ENCODE measurements at places on chromosomes 7 and 10. TPM values are rescaled to one million over a fixed set of nuclear protein-coding genes. Genes with fewer than 3 reads are reported as not detected.

- H3K4me1 ChIP-seq = no peaks in the 10 kb centered on the region
- no peaks in the 10 kb centered on the region for H3K27me3 ChIP-seq
- DNase-seq = no peak
- no peak overlapping the region for H3K27ac ChIP-seq
These were observed 54.1 kb upstream of the PPIF start for GRCh38 chr10:79292891-79293746.

DNA sequence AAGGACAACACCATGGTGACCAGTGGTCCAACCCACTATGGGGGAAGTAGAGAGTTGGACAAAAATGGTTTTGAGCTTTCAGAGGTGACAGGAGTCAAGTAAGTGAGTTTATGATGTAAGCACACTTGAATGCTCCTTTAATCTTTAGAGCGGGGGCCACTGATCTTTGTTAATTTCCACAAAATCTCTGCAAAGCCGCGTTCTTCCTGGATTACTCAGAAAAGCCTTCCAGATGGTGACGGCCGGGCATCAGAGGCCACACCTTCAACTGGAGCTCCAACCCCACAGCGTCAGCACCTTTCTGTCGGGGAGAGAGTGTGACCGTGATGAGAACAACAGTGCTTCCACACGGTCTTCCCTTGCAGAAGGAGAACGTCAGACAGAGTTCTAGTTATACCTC lies 35.2 kb upstream of the KLF6 start:
- no peak for DNase-seq
- no peak overlapping the region for H3K27ac ChIP-seq
- H3K36me3 ChIP-seq = no peaks in the 10 kb centered on the region
- H3K27me3 ChIP-seq = no peaks in the 10 kb centered on the region
- H3K4me3 ChIP-seq = no peak overlapping the region

Gene TAS2R41
- 0.59 TPM for total RNA-seq

Gene GTPBP4
- 50.7 TPM for total RNA-seq

- H3K4me1 ChIP-seq = no peaks in the 10 kb centered on the region
- DNase-seq = no peak
- H3K4me3 ChIP-seq = no peak overlapping the region
- H3K27me3 ChIP-seq = no peaks in the 10 kb centered on the region
- no peak overlapping the region for H3K27ac ChIP-seq
These were observed 350.8 kb downstream of the KCNMA1 start for GRCh38 chr10:77286531-77287508.

Gene PLXNA4
- 0.27 TPM for total RNA-seq

Gene PCDH15
- total RNA-seq = not detected

DNA sequence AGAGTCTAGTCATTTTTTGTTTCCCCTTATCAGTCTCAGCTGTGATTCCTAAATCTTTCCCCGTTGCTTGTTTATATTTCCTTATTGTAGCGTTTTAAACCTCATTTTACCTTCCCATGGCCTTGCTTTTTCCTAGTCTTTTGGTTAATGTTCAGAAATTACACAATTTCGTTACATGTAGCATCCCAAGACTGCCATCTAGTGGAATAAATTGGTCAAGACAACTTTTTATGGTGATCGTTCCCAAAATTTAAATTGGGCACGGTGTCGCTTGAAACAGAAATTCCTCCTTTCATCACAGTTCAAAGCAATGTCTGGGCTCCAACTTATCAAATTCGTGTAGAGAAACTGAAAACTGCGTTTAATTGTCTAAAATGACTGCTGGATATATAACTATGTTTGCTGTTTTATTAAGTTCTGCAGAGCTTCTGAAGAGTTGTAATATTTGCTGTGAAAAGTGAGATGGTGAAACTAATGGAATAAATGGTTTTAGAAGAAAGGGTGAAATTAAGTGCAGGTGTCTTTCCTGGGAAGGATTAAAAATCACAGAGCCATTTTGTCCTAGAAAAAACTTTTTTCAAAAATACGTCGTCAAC lies 370.2 kb downstream of the PHF14 start:
- H3K4me3 ChIP-seq = no peak overlapping the region
- no peaks in the 10 kb centered on the region for H3K27me3 ChIP-seq
- DNase-seq = peak; percentile 31
- no peaks in the 10 kb centered on the region for H3K36me3 ChIP-seq
- no peak overlapping the region for H3K27ac ChIP-seq

DNA sequence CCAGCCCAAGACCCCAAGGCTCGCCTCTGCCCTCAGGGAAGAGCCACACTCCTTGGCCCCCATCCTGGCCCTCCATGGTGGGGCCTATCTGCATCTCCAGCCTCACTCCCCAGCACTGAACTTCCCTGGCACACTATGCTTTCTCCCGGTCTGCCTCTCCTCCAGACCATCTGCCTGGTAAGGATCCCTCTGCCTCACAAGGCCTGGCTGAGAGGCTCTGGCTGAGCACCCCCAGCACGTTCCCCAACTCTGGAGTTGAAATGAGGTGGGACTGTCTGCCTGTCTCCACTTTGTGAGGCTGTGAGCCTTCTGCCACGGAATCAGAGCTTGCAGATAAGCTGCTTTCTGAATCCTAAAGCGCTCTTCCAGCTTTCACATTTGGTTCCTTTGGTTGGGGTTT lies 220.7 kb downstream of the TNS3 start:
- no peak overlapping the region for H3K4me3 ChIP-seq
- H3K4me1 ChIP-seq = no peaks in the 10 kb centered on the region
- no peak for DNase-seq
- no peaks in the 10 kb centered on the region for H3K36me3 ChIP-seq

GRCh38 chr10:24479806-24480205 lies 243.9 kb downstream of the ARHGAP21 start:
- no peak for DNase-seq
- H3K27ac ChIP-seq = no peak overlapping the region
- no peaks in the 10 kb centered on the region for H3K36me3 ChIP-seq
- H3K4me3 ChIP-seq = no peak overlapping the region

Gene SRGN
- 580 TPM for total RNA-seq

Gene ZSCAN25
- total RNA-seq = 47.3 TPM

GRCh38 chr7:132759482-132760243 lies 183.4 kb upstream of the PLXNA4 start:
- no peak for DNase-seq
- H3K27me3 ChIP-seq = no peaks in the 10 kb centered on the region
- no peaks in the 10 kb centered on the region for H3K36me3 ChIP-seq
- H3K27ac ChIP-seq = no peak overlapping the region

- no peak for DNase-seq
- H3K4me3 ChIP-seq = no peak overlapping the region
- no peaks in the 10 kb centered on the region for H3K36me3 ChIP-seq
- no peaks in the 10 kb centered on the region for H3K27me3 ChIP-seq
These were observed 401.7 kb downstream of the EXOC4 start for GRCh38 chr7:133654547-133654946.

- DNase-seq = no peak
- H3K36me3 ChIP-seq = no peaks in the 10 kb centered on the region
- H3K27ac ChIP-seq = no peak overlapping the region
- H3K4me3 ChIP-seq = no peak overlapping the region
- H3K4me1 ChIP-seq = no peaks in the 10 kb centered on the region
These were observed 89.0 kb upstream of the KIAA1217 start for GRCh38 chr10:24119896-24120295.

GRCh38 chr7:110347081-110347480 lies 743.8 kb upstream of the LRRN3 start:
- DNase-seq = no peak
- H3K4me3 ChIP-seq = no peak overlapping the region
- no peaks in the 10 kb centered on the region for H3K27me3 ChIP-seq
- H3K4me1 ChIP-seq = no peaks in the 10 kb centered on the region

Gene TEX47
- total RNA-seq = not detected

DNA sequence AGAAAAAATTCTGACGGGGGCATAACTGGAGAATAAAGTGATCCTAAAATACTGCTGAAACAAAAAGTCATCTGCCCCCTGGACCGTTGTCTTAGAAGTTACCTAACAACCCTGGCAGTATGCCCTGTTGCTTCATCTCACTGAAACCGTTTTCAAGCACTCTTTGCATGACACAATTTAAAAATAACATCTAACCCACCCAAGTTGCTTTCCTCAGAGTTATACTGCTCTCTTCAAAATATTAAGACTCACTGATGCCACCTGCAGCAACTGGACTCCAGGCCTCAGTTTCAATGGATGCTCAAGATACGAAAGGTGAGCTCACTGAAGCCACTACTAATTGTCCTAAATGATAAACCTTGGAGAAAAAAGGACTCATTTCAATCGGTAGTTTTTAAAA lies 57.4 kb downstream of the CDK6 start:
- H3K4me3 ChIP-seq = no peak overlapping the region
- no peak for DNase-seq
- no peaks in the 10 kb centered on the region for H3K27me3 ChIP-seq
- H3K36me3 ChIP-seq = no peaks in the 10 kb centered on the region
- H3K4me1 ChIP-seq = no peaks in the 10 kb centered on the region

DNA sequence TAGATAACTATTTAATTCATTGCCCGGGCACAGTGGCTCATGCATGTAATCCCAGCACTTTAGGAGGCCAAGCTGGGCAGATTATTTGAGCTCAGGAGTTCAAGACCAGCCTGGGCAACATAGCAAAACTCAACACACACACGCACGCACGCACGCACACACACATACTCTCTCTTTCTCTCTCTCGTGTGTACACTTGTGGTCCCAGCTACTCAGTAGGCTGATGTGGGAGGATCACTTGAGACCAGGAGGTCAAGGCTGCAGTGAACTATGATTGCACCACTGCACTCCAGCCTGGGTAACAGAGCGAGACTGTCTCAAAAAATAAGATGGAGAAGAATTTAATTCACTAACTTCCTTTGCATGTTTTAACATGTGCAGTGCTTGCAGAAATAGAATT lies 38.1 kb downstream of the PTPN12 start:
- no peak overlapping the region for H3K27ac ChIP-seq
- H3K36me3 ChIP-seq = peaks cover 3% of the 10 kb centered on the region
- no peak for DNase-seq
- no peaks in the 10 kb centered on the region for H3K4me1 ChIP-seq
- H3K27me3 ChIP-seq = no peaks in the 10 kb centered on the region

- H3K27me3 ChIP-seq = peaks cover 10% of the 10 kb centered on the region
- H3K4me1 ChIP-seq = peaks cover 9% of the 10 kb centered on the region
- H3K36me3 ChIP-seq = no peaks in the 10 kb centered on the region
- H3K4me3 ChIP-seq = no peak overlapping the region
- no peak overlapping the region for H3K27ac ChIP-seq
These were observed 2.2 kb downstream of the TRIL start for GRCh38 chr7:28955718-28956607.

GRCh38 chr10:13048762-13049161 lies 47.2 kb upstream of the CCDC3 start:
- DNase-seq = no peak
- peaks cover 3% of the 10 kb centered on the region for H3K27me3 ChIP-seq
- no peak overlapping the region for H3K4me3 ChIP-seq

- DNase-seq = no peak
- no peaks in the 10 kb centered on the region for H3K36me3 ChIP-seq
- peaks cover 3% of the 10 kb centered on the region for H3K27me3 ChIP-seq
- no peak overlapping the region for H3K27ac ChIP-seq
- H3K4me1 ChIP-seq = peaks cover 24% of the 10 kb centered on the region
These were observed 990 bp downstream of the ZNF467 start for GRCh38 chr7:149772241-149772955.

DNA sequence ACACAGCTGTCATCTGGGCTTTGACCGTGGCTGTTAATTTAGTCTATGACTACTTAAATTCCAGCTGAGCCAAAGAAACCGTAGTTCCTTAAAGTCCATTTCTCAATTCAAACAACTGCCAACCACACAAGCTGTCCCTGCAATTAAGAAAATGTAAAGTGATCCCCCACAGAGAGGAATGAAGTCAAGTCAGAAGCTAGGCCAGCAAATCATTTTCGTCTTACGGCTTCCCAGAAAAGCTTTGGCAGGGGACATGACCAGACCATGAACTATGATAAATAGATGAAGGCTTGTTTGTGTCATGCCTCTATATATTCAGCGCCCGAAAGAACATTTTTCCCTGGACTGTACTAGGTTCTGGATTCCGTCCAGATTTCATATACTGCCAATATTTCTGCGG lies 54.6 kb downstream of the HACD1 start:
- no peak overlapping the region for H3K4me3 ChIP-seq
- no peak overlapping the region for H3K27ac ChIP-seq
- H3K27me3 ChIP-seq = no peaks in the 10 kb centered on the region
- H3K36me3 ChIP-seq = no peaks in the 10 kb centered on the region
- no peak for DNase-seq
- H3K4me1 ChIP-seq = no peaks in the 10 kb centered on the region

GRCh38 chr7:101386558-101387231 lies 24.0 kb downstream of the COL26A1 start:
- no peaks in the 10 kb centered on the region for H3K27me3 ChIP-seq
- no peak for DNase-seq
- H3K36me3 ChIP-seq = no peaks in the 10 kb centered on the region

Gene KCNIP2
- 1.6 TPM for total RNA-seq

DNA sequence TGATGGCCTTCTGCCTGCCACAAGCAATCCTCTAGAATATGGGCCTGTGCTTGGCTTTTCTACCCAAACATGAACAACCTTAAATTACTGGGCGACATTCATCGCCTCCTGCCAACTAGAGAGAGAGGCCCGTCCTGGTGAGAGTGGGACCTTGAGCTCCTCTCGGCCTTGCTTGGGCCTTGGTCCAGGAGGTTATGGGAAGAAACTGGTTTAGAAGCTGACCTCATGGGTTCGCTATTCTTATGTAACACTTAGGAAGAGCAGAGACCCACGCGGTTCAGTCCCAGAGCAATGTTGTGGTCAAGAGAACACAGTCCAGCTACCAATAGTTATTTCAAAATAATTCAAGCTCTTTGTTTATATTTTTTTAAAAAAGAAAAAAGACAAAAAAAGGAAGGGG lies 176.3 kb upstream of the ZNF32 start:
- no peaks in the 10 kb centered on the region for H3K36me3 ChIP-seq
- H3K27ac ChIP-seq = no peak overlapping the region
- DNase-seq = no peak

- H3K36me3 ChIP-seq = peaks cover 62% of the 10 kb centered on the region
- no peak for DNase-seq
- no peak overlapping the region for H3K4me3 ChIP-seq
- no peaks in the 10 kb centered on the region for H3K27me3 ChIP-seq
- H3K27ac ChIP-seq = no peak overlapping the region
These were observed 12.1 kb upstream of the PYROXD2 start for GRCh38 chr10:98427011-98427515.

DNA sequence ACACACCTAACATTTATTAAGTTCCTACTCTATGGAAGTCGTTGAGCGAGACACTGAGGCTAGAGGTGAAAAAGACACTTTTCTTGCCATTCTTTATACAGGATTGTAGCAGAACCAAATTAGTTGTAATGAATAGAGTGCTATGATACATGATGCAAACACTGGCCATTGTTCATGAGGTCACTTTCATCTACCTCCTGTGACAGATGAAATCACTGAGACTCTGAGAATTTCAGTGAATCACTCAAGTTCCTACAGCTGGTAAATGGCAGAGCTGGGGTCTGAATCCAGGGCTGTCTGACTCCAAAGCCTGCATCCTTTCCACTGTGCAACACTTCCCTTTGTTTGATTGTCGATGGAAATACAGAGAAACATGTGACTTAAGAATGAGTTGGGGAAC lies 657.6 kb downstream of the LRMDA start:
- no peaks in the 10 kb centered on the region for H3K27me3 ChIP-seq
- no peak for DNase-seq
- H3K4me3 ChIP-seq = no peak overlapping the region
- no peaks in the 10 kb centered on the region for H3K4me1 ChIP-seq
- H3K27ac ChIP-seq = no peak overlapping the region

Gene CHAT
- total RNA-seq = not detected

GRCh38 chr7:127754457-127754856 lies 102.5 kb downstream of the SND1 start:
- no peak overlapping the region for H3K27ac ChIP-seq
- DNase-seq = no peak
- H3K27me3 ChIP-seq = no peaks in the 10 kb centered on the region
- H3K4me1 ChIP-seq = no peaks in the 10 kb centered on the region

- no peaks in the 10 kb centered on the region for H3K4me1 ChIP-seq
- H3K27me3 ChIP-seq = no peaks in the 10 kb centered on the region
- no peak overlapping the region for H3K4me3 ChIP-seq
- no peak overlapping the region for H3K27ac ChIP-seq
These were observed 35.5 kb upstream of the WASL start for GRCh38 chr7:123784263-123784662.

Gene PNLIPRP2
- not detected for total RNA-seq

All from CD4-positive, CD25-positive, alpha-beta regulatory T cell (primary cell).